ENCODE measurements at places on chromosomes 6 and 20.

GRCh38 chr6:37171970-37172812, 2.2 kb downstream of the PIM1 start:
- peak; percentile 92 for DNase-seq

GRCh38 chr6:135753196-135753595, 98.3 kb upstream of the PDE7B start:
- no peak for DNase-seq

DNA sequence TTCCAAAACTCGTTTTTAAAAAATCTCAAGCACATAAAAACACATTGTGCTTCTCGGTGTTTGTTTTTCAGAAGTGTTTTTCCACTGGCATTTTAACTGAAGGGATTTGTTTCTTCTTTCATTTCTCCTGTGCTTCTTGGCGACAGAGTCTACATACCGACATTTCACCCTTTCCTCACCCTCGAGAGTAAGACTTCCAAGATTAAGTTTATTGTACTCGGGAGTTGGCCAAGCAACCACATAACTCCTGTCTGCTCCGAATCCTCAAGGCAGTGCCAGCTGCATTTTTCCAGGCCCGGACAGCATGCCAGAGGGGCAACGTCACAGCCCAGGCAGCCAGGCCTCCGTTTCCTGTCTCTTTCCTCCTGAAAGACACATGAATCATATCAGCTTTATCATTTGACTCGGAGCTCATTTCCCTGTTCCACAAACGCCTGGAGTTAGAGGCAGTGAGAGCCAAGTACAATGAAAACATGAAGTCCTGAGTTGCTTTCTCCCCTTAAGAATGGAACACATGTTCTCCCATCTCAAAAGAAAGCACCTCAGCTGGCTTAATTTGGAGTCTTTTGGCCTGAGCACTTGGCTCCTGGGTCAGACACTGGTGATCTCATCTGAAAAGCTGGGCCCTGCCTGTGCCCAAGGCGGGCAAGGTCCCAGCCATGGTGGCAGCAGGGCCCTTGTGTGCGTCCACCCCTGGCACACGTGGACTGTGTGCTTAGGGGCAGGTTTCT, 23.2 kb upstream of the FAM50B start:
- no peak for DNase-seq

DNA sequence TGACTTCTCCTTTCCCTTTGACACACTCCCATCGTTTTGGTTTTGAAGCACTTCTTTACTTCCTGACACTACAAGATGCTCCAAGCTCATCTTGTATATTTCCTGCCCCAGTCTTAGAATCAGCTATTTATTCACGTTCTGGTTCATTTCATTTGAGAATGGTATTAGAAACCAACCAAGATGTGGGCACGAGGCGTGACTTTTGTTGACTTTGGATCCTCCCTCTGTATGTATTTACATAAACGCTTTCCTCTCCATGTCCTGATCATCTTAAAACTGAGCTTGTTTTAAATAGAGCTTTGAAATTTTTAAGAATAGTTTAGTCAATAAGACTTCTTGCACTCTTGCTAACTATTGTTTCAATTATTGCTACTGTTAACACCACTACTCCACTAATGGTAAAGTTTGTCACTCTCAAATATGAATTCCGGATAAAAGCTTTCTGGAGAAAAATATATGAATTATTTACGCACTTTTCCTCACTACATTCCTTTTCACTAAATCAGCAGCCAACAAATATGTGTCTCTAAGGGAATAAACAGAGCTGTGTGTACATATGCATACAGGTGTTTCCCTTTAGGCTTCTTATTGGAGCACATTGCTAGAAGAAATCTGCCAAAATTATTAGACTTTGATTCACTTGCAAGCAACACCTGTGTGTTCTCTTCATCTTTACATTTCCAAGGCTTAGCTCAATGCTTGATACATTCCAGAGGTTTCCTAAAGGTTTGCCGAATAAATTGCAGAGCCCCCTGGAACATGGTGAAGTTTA, 77.3 kb upstream of the TMEM244 start:
- no peak for DNase-seq

GRCh38 chr20:63942969-63943807, 13.0 kb downstream of the UCKL1 start:
- peak; percentile 14 for DNase-seq

DNA sequence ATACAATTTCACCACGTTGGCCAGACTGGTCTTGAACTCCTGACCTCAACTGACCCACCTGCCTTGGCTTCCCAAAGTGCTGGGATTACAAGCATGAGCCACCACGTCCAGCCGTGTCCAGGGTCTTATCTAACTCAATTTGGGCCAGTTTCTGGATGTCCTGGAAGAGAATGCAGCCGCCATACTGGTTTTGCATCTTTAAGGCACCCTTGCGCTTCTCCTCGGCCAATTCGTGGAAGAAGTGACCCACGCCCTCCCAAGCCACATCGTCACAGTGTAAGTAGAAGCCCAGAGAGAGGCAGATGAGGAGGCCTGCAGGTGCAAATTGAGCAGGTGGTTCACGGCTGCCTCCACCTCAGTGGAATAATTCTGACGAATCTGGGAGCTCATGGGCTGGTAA, 3.7 kb upstream of the ZNF335 start:
- no peak for DNase-seq

DNA sequence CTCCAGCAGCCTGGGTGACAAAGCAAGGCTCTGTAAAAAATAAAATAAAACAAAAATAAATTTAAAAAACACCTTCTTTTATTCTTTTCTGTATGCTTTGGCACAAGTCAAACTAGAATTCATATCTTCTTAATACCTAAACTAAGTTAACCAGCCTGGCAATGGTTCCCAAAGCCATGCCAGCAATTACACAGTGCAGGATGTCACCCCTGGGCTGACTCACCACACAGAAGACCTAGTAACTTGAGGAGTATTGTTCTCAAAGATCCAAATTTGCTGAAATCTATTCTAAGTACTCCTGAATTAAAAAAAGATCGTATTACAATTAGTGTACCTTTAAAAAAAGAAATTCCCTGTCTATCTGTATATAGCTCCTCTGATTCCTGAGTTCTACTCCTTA, 162.7 kb upstream of the SGK1 start:
- no peak for DNase-seq

DNA sequence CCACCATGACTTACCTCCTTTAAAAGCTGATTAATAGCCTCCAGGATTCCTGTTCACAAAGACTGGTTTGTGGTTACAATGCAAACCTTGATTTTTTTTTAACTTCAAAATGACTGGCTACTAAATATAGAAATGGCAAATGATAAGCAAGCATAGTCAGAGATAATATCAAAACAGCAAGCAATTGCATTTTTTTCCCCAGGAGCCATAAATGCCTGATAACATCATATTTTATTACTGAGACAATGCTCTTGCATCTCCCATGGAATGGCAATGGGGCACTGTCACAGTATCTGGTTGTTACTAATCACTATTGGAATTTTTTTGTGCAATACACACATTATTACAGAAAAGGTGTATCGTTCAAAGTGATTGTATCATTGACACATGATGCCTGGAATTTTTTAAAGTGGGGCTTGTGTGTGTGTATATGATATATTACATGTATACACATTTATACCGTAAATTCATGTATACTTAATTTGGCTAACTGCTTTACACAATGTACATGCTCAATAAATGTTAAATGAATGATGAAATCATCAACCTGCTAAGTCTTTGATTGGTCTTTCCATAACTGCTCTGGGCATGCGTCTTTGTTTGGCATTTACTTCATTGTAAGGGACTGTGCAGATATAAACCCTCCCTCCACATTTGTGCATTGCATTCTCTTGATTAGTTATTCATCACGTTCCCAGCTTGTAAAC, 980 bp upstream of the SALL4 start:
- no peak for DNase-seq

DNA sequence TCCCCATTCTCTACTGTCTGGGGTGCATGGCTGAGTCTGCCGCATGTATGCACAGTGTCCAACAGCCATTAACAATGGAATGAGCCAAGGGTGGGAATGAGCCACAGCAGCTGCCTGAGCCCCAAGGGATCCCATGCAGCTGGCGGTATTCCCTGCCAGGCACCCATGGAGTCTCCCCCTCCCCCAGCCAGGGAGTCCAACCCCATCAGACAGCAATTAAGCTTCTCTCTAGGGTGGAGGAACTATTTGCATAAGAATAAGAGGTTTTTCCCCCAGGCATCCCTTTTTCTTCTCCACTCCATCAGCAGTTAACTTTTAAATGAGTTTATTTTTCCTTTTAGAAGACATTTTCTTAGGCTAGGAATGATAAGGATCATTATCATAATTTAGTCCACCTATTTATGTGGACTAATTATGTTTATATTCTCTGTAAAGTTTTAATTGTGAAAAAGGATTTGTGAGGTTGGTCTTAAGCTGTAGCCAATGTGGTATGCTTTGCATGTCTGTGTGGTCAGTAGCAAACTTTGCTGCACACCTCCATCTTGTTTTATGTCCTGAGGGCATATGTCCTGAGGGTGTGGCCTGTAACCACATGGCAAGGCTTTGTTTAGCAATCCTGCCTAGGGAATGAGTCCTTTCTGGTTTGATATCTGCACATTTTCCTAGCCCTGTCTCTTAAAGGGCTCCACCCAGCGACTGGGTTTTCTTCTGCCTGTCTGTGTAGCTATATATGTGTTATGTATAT, 158.9 kb upstream of the OLIG3 start:
- DNase-seq = no peak

- DNase-seq = no peak
These were observed at the start of gene ARG1 for GRCh38 chr6:131572686-131573415. Gene ARG1 (plus strand): TSS chr6:131573226. CDS start chr6:131573283, 57 bp downstream.

DNA sequence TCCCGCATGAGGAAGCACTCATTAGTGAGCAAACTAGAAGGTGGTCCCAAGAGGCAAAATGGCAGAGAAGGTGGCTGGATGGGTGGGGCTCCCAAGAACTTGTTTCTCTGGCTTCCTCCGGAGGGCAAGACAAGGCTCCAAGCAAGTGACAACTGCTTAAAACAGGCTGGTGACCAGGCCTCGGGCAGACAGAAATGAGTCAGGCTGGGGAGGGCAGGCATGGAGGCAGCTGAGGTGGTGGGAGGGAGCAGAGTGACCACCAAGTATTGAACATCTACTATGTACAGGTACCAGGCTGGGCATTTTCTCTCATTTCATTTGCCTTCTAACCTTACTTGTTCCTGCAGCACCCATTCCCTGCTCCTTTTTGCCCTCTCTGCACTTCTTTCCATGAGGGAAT, 33.4 kb downstream of the TNXB start:
- DNase-seq = no peak

GRCh38 chr20:896501-897025, 19.6 kb downstream of the ANGPT4 start:
- DNase-seq = no peak

DNA sequence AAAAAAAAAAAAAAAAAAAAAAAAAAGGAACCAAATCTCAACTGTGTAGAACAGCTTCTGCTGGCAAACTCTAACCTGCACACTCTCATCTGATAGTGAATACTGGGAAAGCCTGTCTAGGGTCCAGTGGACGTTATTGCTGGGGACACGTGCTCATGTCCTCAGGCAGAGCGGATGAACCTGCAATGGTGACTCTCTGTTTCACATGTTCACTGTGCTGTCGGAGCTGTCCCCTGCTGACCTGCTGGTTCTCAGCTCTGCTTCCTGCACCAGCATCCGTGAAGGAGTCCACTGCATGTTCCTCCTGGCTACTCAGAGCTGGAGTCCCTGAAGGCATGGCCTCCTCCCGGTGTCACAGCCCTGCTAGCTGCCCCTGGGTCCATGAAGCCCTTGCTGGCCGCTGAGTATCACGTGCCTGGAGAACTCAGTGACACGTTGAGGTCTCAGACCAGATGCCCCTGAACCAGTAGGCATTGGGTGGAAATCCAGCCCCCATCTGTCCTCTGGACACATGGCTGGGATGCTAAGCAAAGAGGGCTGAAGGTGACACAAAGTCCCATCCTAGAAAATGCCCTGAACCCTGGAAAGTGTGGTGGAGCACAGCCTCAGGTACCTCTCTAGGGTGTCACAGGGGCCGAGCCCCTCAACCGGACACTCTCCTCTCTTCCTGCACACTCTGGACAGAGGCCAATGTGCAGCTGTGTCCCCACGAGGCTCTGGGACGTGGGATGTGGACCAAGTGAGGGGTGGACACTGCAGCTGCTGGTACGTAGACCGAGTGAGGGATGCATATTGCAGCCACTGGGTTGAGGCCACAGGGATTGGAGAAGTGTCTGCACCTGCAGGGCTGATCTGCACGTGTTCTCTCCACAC, 54.9 kb upstream of the FRMD1 start:
- no peak for DNase-seq

DNA sequence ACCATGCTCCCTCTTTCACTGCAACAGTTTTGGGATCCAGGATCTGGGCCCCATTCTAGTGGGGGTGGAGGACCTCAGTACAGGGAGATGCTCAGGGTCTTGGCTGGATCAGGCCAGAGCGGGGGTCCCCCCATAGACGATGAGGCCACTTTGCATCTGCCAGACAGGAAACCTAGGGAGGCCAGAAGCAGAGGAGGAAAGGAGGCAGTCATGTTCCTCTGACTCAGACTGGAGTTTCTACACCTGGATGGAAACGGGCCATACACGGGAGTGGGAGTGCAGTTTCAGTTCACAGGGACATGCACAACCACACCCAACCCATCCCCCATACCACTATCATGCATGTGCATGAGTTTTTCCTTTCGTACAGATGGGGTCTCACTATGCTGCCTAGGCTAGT, 3.6 kb upstream of the EMILIN3 start:
- no peak for DNase-seq

- no peak for DNase-seq
These were observed 77.3 kb downstream of the SEL1L2 start for GRCh38 chr20:13913131-13913530.

- DNase-seq = no peak
These were observed 156.6 kb downstream of the KLHL32 start for GRCh38 chr6:97081010-97081590.

DNA sequence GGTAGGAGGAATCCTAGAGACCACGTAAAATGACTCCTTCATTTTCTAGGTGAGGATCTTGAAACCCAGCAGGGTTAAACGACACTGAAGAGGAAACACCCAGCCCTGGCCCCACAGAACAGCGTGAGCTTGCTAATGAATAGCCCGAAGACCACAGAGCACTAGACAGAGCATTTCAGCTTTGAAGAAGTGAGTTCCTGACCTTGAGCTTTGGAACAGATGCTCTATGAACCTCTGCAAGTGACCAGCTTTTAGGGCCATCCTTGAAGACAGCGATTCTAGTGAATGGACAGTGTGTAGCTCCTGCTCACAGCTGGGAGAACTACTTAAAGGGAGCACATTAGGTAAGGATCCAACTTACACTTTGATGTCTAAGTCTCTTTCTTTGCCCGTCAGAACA, 74.0 kb upstream of the FRMD1 start:
- DNase-seq = no peak

- no peak for DNase-seq
These were observed 1.4 kb upstream of the POU3F2 start for GRCh38 chr6:98833057-98833306.

DNA sequence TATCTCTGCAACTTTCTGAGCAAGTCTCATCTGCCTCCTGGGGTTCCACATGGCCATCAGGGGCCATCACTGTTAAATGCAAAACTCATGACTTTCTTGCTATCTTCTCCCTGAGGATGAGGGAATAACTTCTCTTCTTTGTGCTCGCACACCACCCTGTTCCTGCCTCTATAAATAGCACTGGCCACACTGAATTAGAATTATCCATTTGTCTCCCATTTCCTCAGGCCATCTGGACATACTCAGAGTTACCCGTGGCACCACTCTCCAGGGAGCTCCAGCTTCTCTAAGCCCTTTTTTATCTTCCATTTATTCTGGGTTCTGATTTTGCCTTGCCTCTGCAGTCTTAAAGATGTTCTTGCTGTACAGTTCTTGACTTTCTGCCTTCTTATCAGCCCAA, 72.8 kb upstream of the ECI2 start:
- no peak for DNase-seq
